Activated CD4-positive, CD25-positive, alpha-beta regulatory T cell (primary cell): ENCODE measurements at places on chromosomes 2 and 18.

- DNase-seq, result no peak
Observed at GRCh38 chr18:58314284-58314683, 270.3 kb downstream of the NEDD4L start.

GRCh38 chr2:241153616-241154015 lies 3.3 kb downstream of the PPP1R7 start:
- no peak for DNase-seq

GRCh38 chr2:16155766-16156165 lies 215.4 kb downstream of the MYCN start:
- DNase-seq, result no peak

DNA sequence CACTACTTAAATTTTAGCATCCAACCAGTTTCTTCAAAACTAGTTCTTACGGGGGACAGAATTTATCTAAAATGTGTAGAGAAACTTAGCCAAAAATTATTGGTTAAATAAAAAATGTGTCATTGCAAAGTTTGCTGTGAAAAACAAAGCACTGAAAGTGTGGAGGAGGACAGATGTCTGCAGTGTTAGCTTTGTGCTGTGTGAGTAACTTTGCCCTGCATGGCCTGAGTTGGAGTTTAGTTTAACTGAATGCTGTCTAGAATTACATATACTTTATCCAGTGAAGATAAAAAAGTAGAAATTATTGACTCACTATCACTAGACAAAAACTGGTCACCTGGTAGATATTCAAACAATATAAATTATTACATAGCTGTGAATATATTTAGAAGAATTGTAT lies 1225.2 kb upstream of the CELF4 start:
- no peak for DNase-seq

GRCh38 chr2:155643056-155643775 lies 689.3 kb downstream of the NR4A2 start:
- no peak for DNase-seq

DNA sequence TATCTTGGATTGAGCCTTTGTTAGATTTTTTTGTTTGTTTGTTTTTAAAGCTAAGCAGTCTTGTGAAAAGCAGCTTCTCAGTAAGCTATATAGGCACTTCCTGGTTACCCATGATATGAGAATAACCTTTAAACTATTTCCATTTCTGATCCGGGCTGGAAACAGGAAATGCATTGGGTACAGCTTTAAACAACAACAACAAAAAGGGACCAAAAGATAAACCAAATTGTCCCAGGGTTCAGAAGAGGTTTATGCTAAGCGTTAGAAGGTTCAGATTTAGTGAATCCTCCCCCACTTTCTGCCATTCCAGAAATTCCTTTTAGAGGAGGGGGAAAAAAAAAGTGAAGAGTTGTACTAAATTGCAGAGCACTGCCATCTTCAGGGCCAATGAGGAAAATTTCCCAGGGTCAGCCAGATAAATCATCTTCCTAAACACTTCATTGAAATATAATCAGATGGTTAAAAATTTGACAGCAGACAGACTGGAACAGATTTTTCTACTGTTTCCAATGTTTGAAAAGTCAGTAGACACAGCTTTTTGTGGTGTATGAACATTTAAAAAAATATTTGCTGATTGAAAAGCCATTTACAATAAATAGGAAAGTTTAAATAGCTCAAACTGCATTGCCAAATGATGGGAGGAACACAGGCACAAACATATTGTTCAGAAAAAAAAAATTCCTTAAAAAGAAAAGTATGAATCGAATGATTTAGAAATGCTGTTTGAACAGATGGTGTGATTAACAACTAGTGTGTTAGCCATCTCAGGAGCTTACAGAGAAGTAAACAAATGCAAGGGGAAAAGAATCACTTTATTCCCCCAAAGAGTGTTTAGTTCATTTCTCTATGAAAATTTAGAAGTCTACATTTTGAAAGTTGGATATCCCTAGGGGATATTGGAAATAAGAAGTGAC lies 189.9 kb upstream of the TANK start:
- DNase-seq, result no peak

DNA sequence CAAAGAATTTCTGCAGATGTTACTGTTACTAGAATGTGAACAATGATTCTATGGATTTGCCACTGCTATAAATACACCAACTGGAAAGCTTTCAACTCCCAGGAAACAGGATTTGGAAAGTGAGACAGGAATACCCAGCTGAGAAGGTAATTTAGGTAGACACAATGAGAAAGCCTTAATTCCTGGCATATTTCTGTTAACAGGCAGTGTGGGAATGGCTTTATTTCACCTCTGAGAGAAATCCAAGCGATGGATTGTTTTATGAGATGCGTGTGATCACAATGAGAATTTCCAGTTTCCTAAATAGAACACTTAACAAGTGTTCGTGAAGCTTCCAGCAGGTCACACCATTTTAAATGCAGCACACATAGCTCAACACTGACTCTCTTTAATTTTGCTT lies 133.0 kb downstream of the SLC8A1 start:
- no peak for DNase-seq

- DNase-seq, result no peak
Observed at GRCh38 chr2:32064713-32065112, 1.4 kb downstream of the SPAST start.

DNA sequence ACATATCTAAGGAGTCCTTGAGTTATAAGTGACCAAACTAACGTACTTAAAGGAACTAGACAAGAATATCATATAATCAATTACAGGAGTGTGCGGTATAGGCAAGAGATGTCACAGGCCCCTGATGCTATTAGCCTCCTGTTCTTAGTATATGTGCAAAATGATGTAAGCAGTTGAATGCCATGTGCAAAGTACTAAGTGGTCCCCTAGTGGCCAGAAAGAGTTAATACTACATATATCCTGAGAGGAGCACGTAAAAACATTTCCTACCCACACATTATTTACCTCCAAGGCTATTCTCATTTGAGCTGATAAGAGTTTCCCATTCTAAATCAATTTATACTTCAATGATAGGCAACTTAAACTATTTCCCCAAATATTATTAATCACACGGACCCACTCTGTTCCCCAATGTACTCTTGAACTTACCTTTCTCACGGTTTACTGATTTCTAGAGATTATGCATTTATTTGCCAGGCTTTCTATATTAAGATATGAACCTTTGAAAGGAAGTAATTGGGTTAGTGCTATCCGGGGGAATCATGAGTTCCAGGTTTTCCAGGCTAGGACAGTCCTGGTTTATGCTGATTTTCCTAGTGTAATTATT lies 158.0 kb upstream of the KLHL14 start:
- no peak for DNase-seq

DNA sequence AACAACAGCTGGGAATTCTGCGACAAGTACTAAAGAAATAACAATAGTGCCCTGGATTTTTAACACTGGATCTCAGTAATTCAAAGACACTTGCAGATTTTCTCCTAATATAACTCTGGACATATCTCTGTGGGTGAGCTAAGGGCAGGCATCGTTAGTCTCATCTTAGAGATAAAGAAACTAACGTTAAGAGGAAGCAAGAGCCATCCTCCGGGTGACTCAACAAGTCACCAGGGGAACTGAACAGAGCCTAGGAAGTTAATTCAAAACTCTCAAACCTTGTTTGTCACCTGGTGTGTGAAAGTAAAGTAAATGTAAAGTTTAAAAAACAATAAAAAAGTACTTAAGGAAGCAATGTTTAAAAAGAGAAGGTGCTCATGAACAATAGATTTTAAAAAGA lies 41.6 kb upstream of the NRP2 start:
- DNase-seq, result no peak

- no peak for DNase-seq
Observed at GRCh38 chr2:17518212-17519154, at the start of gene RAD51AP2. RAD51AP2 (minus strand) TSS chr2:17518440; CDS start chr2:17518415, 25 bp downstream.

GRCh38 chr18:73924836-73925235 lies 222.8 kb downstream of the FBXO15 start:
- DNase-seq, result no peak

- no peak for DNase-seq
Observed at GRCh38 chr2:165827921-165828276, 33.9 kb upstream of the GALNT3 start.

GRCh38 chr2:176595986-176596385 lies 326.7 kb downstream of the MTX2 start:
- no peak for DNase-seq

GRCh38 chr2:151716721-151717120 lies 17.6 kb downstream of the NEB start:
- no peak for DNase-seq

- no peak for DNase-seq
Observed at GRCh38 chr2:188032306-188032705, 259.4 kb upstream of the GULP1 start.

- no peak for DNase-seq
Observed at GRCh38 chr2:169670215-169670651, 24.0 kb downstream of the CFAP210 start.

DNA sequence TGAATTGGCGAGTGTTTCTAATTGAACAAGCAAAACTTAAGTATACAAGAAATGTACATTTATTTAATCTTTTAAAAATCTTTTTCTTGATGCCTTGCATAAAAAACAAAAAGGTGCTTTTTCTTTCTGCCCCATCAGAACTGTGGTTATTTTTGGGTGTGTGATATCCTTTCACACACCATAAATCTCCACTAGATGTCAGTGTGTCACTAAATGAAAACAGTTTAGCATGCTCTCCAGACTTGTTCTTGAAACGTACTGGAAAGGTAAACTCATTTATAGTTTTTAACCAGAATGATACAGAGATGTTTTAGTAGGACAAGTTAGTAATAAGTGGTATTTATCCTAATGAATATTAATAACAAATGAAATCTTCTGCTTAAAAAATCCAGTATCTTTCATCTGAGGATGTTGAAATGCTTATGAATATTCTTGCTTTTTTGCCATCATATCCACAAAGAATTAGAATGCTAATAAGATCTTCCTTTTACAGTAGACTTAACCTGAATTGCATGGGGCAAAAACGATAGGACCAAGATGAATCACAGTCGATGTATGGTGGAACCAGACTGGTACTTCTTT lies 96.8 kb downstream of the UBE2E3 start:
- no peak for DNase-seq

DNA sequence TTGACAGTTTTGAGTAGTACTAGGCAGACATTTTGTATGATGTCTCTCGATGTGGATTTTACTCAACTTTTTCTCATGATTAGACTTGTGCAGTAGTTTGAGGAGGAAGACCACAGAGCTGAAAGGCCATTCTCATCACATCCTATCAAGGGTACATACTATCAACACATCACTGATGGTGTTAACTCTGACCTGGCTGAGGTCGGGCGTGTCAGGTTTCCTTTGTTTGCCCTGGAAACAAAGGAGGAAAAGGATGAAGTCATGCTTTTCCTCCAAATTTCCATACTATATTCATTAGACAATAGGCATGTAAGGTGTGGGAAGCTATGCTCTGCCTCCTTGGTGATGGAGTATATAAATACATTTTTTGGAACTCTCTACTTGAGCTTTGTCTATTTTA lies 211.1 kb downstream of the DSEL start:
- no peak for DNase-seq

- DNase-seq, result no peak
Observed at GRCh38 chr18:48929941-48930713, 20.6 kb downstream of the SMAD7 start.

DNA sequence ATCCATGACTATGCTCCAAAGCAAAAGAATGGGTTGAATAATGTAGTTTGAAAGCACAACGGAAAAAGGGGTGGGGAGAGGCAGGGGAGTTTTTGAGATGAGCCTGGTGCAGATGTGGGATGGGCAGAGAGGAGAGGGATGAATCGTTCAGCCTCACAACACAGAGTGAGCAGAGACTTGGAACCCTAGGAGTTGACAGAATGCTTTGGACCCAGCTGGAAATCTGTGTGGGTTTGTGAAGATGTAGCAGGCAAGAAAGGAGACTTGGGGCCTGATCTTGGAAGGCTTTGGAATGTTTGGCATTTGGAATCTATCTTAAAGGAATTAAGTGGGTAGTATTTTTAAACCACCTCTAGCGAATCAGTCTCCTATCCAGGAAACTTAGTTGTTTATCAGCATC lies 66.0 kb upstream of the KCTD1 start:
- DNase-seq, result no peak

- no peak for DNase-seq
Observed at GRCh38 chr2:74951211-74951754, 7.2 kb upstream of the POLE4 start.

DNA sequence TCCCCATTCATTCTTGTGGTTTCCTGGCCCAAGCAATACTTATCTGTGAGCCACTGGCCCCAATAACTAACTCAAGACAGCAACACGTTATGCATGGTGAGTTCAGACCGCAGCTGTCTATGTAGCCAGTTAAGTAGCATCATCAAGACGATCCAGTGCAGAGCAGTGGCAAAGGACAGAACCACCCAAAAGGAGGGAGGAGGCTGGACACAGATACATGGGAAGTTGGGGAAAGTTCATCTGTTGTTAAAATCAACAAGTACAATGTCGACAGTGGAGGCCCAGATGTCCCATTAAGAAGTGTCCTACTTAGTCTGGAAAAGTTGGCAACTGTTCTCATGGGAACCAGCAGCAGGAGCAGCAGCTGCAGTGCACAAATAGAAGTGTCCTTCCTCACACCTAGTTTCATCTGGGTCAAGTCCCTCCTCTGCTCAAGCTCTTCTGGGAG lies 106.9 kb upstream of the THOC1 start:
- DNase-seq, result no peak

DNA sequence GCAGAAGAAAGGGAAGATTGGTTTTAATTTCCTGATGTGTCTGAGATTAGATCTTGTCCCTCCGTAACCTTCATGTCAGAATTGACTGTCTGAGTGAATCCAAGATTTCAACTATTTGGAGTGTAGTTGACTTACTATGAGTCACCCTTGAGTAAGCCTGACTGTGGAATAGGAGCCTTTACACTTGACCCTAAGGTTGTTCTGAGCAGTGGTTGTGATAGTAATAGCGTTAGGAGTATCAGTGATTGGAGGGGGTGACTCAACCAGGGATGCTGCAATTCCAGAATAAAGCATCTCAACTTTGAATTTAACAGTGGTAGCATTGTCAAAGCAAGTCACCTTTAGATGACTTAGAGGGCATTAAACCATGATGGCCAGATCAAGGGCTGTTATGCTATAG lies 979.5 kb upstream of the FAM98A start:
- no peak for DNase-seq

DNA sequence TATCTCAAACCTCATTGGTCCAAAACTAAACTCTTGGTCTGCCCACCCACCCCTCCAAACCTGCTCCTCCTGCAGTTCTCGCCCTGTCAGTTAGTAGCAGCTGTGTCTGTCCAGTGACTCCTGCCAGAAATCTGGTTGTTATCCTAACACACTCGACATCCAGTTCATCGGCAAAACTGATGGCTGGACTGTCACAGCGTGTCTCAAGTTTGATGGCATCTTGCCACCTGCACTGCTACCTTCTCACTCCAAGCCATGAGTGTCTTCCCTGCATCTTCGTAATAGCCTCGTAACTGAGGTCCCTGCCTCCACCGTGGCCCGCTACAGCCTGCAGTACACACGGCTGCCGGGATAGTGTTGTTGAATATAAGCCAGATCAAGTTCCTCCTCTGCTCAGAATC lies 470.1 kb upstream of the RAB12 start:
- DNase-seq, result no peak
